ENCODE measurements at places on chromosomes 7 and 10. TPM values are rescaled to one million over a fixed set of nuclear protein-coding genes. Genes with fewer than 3 reads are reported as not detected.

Gene C7orf33
- 1.5 TPM for polyA plus RNA-seq

Gene PAPOLB
- 0.04 TPM for polyA plus RNA-seq

Gene TET1
- polyA plus RNA-seq, result 10.8 TPM

Gene ARHGEF35
- polyA plus RNA-seq, result 1.3 TPM
